ENCODE measurements at places on chromosomes 6 and 20.

- no peak for DNase-seq
Measured at GRCh38 chr6:135884136-135884535, 32.6 kb downstream of the PDE7B start.

GRCh38 chr6:83592770-83593394, 80.5 kb downstream of the PRSS35 start:
- no peak for DNase-seq

- no peak for DNase-seq
Measured at GRCh38 chr6:47288267-47289090, 21.2 kb downstream of the TNFRSF21 start.

GRCh38 chr20:17014217-17014616, 212.6 kb upstream of the PCSK2 start:
- DNase-seq = no peak

- DNase-seq = no peak
Measured at GRCh38 chr6:129030215-129030614, 147.3 kb downstream of the LAMA2 start.

DNA sequence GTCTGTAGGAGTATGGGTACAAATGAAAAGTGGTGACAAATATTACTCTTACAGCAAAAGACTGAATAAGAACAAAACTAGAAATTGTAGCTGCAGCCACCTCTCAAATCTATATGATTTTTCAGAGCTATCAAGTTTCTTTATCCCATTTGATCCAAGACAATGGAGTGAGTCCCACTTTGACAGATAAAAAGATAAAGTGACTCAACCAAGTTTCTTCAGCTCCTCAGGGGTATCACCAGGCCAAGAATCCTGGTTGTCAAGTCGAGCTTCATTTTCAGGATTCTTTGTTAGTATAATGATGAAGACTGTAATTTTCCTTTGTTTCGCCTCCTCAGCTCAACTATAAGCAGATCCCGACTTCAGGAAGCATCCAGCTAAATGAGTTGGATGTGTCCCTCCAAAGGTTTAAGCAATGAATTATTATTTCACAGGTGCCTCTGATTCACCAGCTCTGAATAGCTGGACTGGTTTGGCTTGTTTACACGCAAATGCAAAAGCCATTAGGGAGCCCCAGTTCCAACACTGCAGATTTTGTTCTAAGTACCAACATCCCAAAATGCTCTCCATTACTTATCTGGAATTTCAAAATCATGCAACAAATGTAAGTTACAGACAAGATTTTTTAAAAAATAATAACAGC, 238.9 kb downstream of the MAFB start:
- DNase-seq = no peak

DNA sequence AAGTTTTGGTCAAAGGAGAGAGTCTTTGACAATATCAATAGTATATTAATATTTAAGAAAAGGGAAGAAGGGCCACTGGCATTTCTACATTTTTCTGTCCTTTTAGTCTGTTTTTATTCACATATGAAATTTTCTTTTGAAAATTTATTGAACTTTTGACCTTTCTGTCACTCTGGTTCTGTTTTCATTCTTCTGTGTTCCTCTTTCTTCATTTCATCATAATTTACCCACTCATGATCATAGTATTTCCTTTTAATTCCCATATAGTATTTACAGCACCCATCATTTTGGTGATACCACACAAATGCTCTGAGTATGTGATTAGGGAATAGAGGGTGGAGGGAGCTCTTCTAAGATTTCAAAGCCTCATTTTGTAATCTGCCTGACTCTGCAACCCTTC, 142.8 kb downstream of the GJA1 start:
- DNase-seq = no peak

GRCh38 chr6:166591961-166592520, 5.6 kb upstream of the RAMACL start:
- DNase-seq = no peak

GRCh38 chr6:14889611-14890593, 356.0 kb upstream of the JARID2 start:
- no peak for DNase-seq

DNA sequence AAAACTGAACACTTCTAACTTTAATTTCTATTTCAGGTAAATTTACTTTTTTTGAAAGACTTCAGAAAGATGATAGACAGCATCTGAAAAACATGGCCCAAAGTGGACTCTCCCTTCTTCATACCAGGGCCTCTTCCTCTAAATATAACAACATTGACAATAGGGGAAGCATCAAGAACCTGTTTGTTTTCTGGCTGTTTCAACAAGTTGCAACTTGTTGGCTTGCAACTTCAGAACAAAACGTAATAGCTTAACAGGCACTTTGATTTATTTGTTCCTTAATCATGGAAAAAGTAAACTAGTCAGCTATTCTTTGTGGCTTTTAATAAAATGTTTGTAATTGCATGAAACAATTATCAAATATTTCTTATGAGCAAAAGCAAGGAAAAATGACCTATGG, 34.3 kb downstream of the RGS17 start:
- no peak for DNase-seq

- no peak for DNase-seq
Measured at GRCh38 chr6:18203786-18204185, 48.6 kb downstream of the KDM1B start.

GRCh38 chr6:79005497-79005896, 72.6 kb downstream of the PHIP start:
- no peak for DNase-seq

GRCh38 chr6:30761791-30762429, 17.6 kb upstream of the IER3 start:
- no peak for DNase-seq

All from activated CD8-positive, alpha-beta memory T cell treated with anti-CD3 and anti-CD28 coated beads for 48 hours (primary cell).